CD8-positive, alpha-beta memory T cell (primary cell): ENCODE measurements at places on chromosomes 5 and 9. TPM values are rescaled to one million over a fixed set of nuclear protein-coding genes. Genes with fewer than 3 reads are reported as not detected.

The NEUROG1 gene
- total RNA-seq, result not detected

The NFX1 gene
- 45.6 TPM for total RNA-seq

The C7 gene
- not detected for total RNA-seq

- no peaks in the 10 kb centered on the region for H3K27me3 ChIP-seq
- no peaks in the 10 kb centered on the region for H3K36me3 ChIP-seq
- no peak for DNase-seq
- H3K4me3 ChIP-seq, result no peak overlapping the region
- no peak overlapping the region for H3K27ac ChIP-seq
These were observed 119.7 kb downstream of the FANCC start for GRCh38 chr9:95197692-95198271.

- DNase-seq, result no peak
- H3K4me1 ChIP-seq, result no peaks in the 10 kb centered on the region
- H3K36me3 ChIP-seq, result no peaks in the 10 kb centered on the region
- no peaks in the 10 kb centered on the region for H3K27me3 ChIP-seq
- H3K27ac ChIP-seq, result no peak overlapping the region
- no peak overlapping the region for H3K4me3 ChIP-seq
These were observed 74.8 kb downstream of the MACIR start for GRCh38 chr5:103333376-103333775.

- no peak overlapping the region for H3K4me3 ChIP-seq
- H3K27me3 ChIP-seq, result no peaks in the 10 kb centered on the region
- no peaks in the 10 kb centered on the region for H3K4me1 ChIP-seq
These were observed 33.5 kb downstream of the SHC3 start for GRCh38 chr9:89145097-89145496.

- H3K4me1 ChIP-seq, result no peaks in the 10 kb centered on the region
- no peak for DNase-seq
- no peak overlapping the region for H3K4me3 ChIP-seq
- H3K27ac ChIP-seq, result no peak overlapping the region
These were observed 188.3 kb upstream of the MEF2C start for GRCh38 chr5:89071101-89071940.
